ENCODE measurements at places on chromosomes 5 and 9. TPM values are rescaled to one million over a fixed set of nuclear protein-coding genes. Genes with fewer than 3 reads are reported as not detected.

The SPRY4 gene
- 3.9 TPM for total RNA-seq

The ZNF366 gene
- total RNA-seq, result not detected

The FBXO10 gene
- 7.2 TPM for total RNA-seq

The TTC16 gene
- total RNA-seq, result not detected

The PDE4D gene
- total RNA-seq, result 24.4 TPM

The TLR4 gene
- 6.7 TPM for total RNA-seq

The CDC23 gene
- total RNA-seq, result 51.7 TPM

The IGFBPL1 gene
- total RNA-seq, result 0.58 TPM

The FUT7 gene
- total RNA-seq, result not detected

The ANGPTL2 gene
- 8.8 TPM for total RNA-seq

The MLANA gene
- total RNA-seq, result not detected

The SIL1 gene
- 58.1 TPM for total RNA-seq

The SPINK13 gene
- not detected for total RNA-seq

The CMYA5 gene
- 0.02 TPM for total RNA-seq

The SPATA31D4 gene
- total RNA-seq, result not detected

The TENT4A gene
- 6.2 TPM for total RNA-seq

DNA sequence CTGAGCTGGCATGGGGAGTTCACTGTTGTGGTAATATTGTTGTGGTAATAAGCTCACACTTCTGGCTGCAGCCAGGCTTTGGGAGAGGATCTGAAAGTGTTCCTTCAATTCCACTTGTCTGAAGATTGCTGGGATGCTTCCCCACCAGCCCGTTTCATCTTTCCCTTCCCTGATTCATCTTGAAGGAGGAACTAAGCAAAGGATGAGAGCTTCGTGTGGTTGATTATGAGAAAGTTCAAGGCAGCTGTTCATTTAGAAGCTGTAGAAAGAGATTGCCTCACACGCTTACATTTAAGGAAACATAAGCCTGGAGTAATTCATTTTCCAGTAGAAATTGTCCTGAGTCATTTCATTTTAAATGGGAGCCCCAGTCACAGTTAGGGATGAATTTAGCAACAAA, 122.4 kb upstream of the GAS1 start:
- peak; percentile 7 for DNase-seq

DNA sequence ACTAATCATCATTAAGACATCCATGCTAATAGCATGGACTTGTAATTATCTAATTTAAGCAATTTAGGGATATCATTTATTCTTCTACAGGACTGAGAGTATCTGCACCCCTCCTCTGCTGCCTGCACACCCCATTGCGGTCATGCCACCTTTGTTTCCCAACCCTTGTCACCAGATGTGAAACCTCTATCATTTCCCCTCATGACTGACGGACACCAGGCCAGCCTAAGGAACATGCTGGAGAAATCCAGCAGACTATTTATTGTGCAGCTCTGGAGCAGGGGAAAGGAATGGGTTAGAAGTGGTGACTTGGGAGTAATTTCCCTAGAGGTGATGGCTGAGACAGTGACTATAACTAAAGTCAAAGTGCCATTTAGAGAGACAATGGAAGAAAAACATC, 40.7 kb downstream of the UGCG start:
- DNase-seq, result no peak

DNA sequence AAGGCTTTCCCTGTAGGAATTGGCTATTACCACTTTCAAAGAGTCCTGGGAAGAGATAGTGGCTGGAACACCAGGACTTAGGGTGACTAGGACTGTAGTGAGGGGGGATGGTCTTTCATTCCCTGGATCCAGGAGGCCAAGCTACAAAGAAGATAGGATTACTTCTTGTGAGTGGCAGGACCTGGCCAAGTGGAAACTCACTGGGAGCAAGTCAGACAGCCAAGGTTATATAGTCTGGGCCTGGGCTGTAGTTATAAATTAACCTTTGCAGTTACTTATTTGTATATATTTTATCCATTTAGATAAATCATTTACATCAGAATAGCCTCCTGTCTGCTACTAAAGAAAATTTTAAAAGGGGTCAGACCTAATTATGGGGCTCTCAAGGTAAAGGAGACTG, 124.3 kb downstream of the TLR4 start:
- no peak for DNase-seq

DNA sequence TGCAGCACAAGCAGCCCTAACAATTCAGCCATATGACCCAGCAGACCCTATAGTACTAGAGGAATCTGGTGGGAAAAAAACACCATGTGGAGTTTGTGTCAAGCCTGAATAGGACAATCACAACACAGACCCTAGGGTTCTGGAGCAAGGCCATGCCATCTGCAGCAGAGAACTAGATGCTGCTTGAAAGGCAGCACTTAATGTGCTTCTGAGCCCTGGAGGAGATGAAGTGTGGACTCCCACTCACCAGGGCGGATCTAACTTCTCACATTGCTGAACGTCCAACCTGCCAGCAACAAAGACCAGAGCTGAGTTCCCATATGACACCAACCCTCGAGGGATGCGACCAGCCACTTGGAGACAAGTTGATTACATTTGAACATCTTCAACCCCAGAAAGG, 43.2 kb downstream of the GABBR2 start:
- no peak for DNase-seq

GRCh38 chr9:116496167-116496566, 190.9 kb upstream of the TRIM32 start:
- no peak for DNase-seq

- DNase-seq, result no peak
Observed at GRCh38 chr9:14442956-14443355, 129.0 kb upstream of the NFIB start.

DNA sequence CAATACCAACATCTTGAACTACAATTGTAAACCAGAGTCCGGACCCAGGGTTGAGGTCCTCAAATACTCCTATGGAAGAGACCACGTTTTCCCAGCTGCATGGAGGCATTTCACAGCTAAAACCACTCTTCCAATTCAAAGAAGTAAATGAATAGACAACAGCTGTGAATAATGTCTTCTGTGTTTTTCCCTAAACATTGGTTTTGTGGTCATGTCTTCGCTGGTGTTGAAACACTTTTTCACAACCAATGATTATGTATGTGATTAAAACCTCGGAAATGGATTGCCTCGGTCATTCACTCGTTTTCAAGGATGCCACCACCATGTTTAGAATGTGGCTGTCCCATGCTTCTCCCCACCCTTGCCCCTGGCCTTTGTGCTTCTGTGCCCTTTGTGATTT, 9.4 kb upstream of the TENT4A start:
- peak; percentile 48 for DNase-seq

GRCh38 chr5:77957516-77957915, 181.4 kb upstream of the TBCA start:
- no peak for DNase-seq

GRCh38 chr9:113361304-113362018, 12.1 kb downstream of the BSPRY start:
- no peak for DNase-seq

GRCh38 chr9:90301277-90301653, 341.4 kb downstream of the DIRAS2 start:
- peak; percentile 86 for DNase-seq

DNA sequence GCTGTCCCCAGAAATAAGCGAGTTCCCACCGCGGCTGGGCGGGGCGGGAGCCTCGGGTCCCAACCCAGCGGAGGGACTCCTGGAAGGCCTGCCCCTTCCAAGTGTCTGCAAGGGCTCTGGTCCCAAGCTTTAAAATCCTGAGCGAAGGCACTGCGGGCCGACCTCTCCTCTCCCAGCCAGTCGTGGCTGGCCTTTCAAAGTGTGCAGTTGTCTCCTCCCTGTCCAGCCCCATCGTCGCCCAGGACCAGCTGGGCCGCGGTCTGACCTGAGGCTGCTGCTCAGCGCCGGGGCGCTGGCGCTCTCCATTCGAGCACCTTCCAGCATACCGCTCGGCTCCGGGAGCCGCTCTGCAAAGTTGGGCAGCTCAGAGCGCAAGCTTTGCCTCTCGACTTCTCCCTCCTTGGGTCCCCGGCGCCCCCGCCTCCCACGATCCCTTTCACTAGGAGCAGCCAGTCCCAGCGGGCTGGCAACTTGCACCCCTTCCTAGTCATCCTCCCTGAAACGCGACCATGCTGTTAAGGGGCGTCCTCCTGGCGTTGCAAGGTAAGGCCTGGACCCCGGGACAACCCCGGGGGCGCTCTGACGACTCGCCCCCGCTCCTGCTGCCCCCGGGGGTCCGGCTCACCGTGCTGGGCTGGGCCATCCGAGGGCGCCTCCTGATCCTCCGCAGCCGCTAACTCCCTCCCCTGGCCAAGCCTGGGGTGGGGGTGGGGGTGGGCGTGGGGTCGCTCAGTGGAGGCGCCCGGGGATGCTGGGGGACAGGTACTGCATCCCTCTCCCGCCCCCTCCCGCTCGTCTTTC, at the start of gene MAMDC2:
TSS of gene MAMDC2 (plus strand) at position 160 of the 801 bp plus-strand sequence. CDS start at position 510, 350 bp downstream.
- DNase-seq, result no peak

DNA sequence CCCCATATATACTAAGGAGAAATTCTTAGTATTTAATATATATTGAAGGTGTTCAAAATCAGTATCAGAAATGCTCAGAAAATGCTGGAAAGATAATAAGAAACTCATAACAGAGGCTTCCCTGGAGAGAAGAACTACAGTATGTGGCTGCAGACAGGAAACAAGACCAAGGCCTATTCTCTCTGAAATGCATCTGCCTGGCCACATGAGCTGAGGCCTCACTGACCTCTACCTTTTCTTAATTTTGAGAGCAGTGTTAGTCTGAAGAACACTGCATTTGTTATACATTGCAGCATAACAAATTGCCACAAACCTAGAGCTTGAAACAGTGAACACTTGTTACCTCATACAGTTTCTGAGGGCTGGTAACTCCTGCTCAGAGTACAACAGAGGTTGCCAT, 133.4 kb upstream of the SPEF2 start:
- no peak for DNase-seq

DNA sequence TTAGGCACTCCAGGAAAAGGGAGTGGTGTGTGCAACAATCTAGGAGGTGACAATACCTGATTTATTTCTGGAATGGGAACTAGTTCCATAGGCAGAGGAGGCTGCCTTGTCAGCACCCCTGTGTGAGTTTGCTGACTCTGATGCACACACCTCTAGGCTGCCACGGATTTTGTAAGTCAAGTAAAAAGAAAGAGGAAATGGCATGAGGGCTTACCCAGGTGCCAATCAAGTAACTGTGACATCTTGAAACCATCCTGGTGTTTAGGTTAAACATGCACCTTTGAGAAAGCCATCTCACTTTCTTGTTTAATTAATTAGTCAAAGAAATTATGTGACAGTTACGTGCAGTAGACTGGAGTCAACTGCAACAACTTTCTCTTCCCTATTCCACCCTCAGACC, 32.3 kb upstream of the FAM81B start:
- no peak for DNase-seq

GRCh38 chr5:1349246-1349645, 4.3 kb upstream of the CLPTM1L start:
- no peak for DNase-seq

DNA sequence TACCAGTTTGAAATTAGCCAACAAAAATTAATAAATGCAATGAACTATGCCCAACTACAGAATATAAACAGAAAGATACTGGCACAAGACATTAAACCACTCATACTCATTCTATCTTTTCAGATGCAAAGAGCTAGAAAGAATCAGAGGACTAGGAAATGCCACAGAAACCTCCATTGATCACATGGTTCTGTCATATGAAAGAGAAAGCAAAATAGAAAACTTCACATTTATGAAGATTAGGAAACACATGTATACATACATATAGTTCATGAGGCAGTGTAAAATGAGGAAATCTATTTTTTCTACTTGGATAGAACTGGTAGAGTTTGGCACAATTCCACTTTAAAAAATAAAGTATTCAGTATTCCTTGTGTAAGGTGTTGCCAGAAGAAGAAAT, 275.1 kb upstream of the PTGER4 start:
- no peak for DNase-seq

- DNase-seq, result peak; percentile 80
Observed at GRCh38 chr9:20981486-20981885, 50.0 kb downstream of the HACD4 start.

DNA sequence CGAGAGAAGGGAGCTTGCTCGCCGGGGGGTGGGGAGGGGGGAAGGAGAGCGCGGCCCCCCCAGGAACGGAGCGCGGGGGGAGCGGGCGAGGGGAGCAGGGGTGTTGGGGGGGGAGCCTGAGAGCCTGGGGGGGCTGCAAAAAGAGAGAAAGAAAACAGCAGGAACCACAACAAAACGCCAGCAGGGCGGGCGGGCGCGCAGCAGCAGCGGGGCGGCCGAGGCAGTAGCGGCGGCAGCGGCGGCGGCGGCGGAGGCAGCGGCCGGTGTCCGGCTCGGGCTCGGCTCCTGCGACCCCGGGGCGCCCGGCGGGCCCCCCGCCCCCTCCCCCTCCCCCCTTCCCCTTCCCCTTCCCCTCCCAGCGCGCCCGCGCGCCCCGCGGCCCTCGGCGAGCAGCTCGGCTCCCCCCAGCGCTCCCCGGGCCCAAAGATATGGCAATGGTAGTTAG, 1.6 kb downstream of the NR2F1 start:
- no peak for DNase-seq

DNA sequence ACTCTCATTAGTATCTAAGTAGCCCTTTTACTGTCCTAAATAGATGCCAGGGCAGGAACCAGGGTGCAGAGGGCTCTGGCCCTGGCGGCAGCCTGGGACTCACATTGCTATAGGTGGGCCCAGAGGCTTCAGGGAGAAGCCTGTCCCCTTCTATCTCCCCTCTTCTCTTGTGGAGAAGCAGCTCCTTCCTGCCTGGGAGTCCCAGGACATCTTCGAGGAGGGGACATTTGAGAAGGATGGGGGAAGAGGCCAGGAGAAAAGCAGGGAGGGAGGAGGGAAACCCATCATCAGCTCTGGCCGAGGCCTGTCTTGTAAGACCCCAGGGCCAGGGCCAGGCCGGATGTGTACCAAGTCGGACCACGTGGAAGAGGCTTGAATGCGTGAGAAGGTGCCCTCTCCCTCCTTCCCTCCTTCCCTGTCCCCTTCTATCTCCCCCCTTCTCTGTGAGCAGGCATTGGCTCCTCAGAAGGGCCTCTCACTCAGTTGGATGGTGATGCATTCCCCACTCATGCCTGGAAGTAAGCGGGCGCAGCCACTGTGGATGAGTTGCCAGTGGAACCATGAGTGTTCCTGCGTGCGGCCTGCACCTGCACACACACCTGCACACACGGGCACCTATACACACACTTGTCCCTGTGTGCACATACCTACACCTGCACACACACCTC, 20.7 kb upstream of the LPCAT1 start:
- DNase-seq, result no peak
